ENCODE measurements at places on chromosomes 3 and 15.

DNA sequence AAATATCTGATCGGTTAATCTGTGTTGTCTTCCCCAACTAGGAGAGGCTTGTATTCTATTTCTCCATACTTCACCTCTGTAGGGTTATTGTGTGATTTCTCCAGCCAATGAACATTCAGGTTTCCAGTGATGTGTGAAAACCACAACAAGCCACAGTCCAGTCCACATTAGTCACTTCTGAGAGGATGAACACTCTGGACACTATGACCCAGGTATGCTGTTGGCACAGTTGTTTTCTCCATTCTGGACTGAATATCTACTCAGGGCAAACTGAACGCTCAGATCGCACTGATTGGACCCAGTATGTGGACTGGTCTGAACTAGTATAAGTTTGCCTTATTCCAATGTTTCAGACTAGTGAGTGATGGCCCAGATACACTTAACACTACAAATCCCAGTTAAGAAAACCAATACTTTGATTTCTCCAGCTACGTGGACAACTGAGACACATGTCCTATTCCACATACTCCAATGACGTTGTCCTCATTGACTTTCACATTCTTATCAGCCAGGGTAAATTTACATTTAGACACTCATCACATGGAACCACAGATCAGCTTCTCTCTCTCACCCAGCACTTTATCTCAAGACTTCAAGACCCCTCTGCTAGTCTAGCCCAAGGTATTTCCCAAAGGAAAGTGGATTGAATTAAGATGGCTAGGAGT lies 587.4 kb upstream of the SGO1 start:
- no peak for DNase-seq

- DNase-seq = no peak
Measured at GRCh38 chr3:51715231-51715976, 8.5 kb downstream of the GRM2 start.

DNA sequence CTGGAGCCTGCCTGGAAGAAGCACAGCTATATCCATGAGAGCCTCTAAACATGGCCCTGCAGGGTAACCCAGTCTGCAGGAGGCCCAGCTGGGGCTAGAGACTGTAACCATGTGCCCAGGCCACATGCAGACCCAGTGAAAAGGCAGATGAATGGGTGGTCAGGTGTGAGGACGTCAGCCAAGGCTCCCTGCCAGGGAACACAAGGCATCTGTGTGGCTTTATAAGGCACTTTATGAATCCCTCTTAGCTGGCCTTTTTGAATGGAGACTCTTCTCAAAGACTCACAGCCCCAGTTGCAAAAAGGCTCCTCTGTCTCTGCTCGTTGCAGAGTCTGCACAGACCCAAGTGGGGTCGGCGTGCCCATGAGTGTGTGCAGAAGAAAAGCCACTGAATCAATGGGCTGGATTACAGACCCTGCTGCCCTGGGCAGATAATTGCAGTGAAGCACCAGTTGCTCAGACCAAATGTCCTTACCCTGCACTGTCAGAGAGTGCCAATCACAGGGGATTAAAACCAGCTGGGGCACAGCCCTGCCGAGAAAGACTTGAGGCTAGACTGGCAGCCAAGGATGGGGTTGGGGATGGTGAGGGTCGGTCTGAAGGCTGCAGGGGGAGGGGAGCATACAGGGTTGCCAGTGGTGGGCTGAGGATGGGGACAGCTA lies 154.2 kb downstream of the RAB11A start:
- no peak for DNase-seq

- DNase-seq = no peak
Measured at GRCh38 chr15:24862726-24863521, 91.9 kb upstream of the SNRPN start.

- no peak for DNase-seq
Measured at GRCh38 chr3:112604536-112604935, 36.4 kb downstream of the CCDC80 start.

DNA sequence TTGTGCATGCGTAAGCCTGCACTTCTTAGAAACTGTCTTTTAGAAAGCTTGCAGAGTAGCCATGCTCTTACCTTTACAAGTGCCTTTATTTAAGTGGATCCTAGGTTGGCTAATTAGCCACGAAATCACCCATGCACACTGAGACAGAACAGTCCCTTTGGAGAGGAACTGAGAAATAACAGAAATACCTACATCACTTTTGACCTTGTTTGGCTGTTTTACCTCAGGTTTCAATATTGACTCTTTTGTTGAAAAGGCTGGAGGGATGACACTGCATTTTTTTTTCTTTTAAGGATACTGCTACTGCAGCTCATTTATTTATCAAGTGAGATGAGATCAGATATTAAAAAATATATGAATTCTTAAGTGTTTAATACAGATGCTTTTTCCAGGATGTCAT lies 155.6 kb upstream of the GOLIM4 start:
- DNase-seq = no peak
